ENCODE measurements at places on chromosomes 16 and 17.

DNA sequence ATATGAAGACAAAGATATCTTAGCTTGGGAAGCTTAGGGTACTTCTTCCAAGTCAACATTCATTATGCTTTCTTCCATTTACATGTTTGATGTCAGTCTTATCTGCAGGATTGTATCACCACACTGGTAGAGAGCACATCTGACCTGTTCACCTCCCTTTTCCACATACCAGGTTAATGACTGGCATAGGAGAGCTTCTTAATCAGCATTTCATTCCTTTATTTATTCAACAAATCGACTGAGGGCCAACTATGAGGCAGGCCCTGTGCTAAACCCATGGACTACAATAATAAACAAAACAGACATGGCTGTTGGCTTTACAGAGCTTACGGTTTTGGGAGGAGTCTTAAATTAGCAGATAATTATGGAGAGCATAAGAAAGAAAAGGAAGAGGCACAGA is 378.1 kb upstream of the CDH11 start:
- no peak for DNase-seq

DNA sequence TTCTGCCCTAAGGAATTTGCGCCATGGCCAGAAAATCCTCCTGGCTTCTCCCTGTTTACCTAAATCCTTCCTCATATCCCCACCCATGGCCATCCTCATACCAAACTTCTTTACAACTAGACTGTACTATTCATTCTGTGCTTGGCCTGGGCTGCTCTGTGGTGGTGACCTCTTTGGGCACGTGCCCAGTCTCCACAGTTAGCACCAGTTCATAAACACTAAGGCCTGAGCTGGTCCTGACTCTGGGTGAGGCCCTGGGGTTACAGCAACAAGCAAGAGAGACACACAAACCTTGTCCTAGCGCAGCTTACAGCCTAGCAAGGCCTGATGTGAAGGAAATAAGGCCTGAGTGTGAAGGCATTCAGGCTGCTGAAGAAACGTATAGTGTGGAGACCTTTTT is 3.1 kb upstream of the ATXN7L3 start:
- DNase-seq, result no peak

DNA sequence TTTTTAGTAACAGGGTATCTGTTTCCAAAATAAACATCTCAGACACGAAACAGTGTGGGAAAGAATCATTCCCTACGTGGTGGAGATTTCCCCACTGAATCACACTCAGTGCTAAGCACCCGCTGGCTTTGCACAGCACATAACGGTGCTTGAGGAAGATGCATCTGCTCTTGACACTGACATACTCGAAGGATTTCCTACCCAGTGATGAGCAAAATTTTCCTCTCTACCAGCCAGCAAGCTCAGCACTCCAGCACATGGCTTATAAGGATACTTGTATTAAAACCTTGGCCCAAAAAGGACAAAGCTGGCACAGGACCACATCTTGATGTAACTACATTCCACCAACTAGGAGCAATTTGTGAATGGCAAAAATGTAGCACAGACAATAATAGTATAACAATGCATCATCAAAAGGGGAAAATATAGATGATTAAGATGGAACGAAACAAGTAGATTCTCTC is 59.0 kb downstream of the ANKFY1 start:
- DNase-seq, result no peak

DNA sequence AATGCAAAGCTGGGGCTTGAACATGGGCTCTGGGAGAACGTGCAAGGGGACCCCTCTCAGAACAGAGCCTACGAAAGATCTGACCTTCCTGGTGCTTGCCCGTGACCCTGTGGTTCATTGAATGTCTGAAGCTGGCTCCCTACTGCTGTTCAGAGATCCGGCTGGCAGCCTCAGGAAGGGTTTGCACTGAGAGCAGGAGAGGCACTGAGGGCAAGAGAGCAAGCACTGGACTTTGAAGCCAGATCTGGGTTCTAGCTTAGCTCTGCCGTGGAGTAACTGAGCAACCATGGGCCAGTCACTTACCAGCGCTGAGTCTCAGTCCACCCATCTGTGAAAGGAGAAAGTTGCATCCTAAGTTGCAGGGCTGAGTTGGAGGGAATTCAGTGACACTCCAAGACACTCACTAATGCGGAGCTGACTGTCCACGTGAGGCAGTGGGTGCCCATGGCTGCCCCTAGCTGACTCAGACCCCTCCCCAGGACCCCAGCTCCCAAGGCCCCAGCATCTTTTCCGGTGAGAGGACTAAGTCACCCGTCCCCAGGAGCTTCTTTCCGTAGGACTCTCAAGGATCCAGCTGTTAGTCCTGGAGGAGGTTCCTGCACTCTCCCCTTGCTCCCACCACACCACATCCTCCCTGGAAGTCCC is 41.3 kb downstream of the BEAN1 start:
- DNase-seq, result no peak

DNA sequence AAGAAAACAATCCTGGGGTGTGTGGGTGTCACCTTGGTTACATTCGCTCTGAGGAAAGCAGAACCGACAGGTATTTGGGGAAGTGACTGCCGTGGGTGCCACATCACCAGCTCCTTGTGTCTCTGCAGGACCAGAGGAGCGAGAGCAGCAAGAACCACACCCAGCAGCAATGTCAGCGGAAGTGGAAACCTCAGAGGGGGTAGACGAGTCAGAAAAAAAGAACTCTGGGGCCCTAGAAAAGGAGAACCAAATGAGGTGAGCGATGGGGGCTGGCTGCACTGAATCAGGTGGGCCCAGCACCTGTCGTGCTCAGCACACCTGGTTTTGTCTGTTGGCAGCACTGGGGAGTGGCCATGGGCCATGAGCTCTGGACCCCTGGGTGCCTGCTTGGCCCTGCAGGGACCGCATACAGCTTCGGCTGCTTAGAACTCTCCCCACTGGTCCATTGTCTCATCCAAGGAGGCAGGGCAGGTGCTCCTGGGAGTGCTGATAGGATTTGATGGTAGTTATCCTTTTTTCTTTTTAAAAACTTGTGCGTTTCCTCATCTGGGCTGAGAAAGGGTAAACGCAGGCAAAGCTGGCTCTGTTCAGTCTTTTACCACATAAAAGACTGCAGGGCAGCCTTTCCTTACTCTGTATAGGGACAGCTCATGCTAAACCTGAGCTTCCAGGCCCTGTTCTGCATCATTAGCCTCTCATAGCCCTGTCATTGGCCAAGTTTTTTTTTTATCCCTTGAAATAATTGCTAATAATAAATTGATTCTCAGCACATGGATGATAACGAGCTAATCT is 29.4 kb downstream of the HMOX2 start:
- DNase-seq, result no peak

DNA sequence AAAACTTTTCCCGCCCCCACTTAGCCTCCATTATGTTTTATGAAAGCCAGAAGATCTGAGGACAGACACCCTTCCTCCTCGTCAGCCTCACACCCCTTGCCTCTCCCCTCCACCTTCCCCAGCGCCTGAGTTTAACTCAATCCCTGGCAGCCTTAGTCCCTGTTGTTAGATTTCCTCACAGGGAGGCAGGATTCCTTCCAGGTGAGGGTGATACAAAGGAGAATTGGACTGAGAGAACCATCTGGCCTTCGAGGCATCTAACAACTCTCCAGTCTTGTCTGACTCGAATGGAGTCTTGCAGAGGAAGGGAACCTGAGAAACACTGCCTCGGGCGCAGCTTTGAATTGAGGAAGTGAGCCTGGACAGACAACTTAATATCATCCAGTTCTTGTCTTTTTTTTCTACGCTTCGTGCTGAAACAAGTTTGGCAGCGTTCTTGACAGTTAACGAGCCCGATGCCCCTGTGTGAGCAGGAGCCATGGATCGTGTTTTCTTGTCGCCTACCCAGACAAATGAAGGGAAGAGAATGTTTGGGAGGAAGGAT is 1.3 kb upstream of the ZNF768 start:
- peak; percentile 44 for DNase-seq

GRCh38 chr16:86379505-86379846 is 130.9 kb upstream of the FOXF1 start:
- no peak for DNase-seq

DNA sequence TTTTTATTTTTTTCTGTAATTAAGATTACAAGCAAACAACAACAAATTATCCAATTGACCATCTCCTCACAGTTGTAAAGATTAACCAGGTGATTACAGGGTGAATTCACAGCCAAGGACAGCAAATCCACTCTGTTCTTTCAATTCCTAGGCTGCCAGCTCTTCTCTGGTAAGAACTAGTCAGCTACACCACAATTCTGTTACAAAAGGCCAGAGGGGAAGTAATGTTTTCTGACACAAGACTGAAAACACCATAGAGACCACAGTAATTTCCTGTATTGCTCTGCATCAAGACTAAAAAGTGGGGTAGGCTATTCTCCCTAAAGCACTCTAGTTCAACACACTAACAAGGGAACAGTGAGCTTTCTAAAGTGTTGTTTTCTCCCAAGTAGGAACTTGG is 10.6 kb downstream of the CA10 start:
- no peak for DNase-seq

GRCh38 chr17:27460196-27460725 is 4.0 kb downstream of the KSR1 start:
- no peak for DNase-seq

- no peak for DNase-seq
These were observed 36.6 kb downstream of the TIMM22 start for GRCh38 chr17:1033503-1033902.

GRCh38 chr17:58388302-58389190 is 28.8 kb downstream of the RNF43 start:
- DNase-seq, result no peak

DNA sequence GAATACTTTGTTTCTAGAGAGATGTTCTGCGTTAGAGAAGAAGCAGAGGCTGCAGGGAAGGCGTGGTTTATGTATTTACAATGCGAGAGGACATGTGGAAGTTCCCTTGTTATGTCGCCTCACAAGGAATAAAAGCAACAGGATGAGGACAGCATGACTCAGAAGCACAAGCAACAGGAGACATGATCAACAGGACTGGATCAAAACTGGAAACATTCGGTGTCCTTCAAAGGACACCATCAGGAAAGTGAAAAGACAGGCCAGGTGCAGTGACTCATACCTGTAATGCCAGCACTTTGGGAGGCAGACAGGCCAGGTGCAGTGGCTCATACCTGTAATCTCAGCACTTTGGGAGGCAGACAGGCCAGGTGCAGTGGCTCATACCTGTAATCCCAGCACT is 52.6 kb downstream of the CCDC57 start:
- DNase-seq, result no peak

GRCh38 chr16:28497861-28498599 is 3.6 kb downstream of the APOBR start:
- no peak for DNase-seq

DNA sequence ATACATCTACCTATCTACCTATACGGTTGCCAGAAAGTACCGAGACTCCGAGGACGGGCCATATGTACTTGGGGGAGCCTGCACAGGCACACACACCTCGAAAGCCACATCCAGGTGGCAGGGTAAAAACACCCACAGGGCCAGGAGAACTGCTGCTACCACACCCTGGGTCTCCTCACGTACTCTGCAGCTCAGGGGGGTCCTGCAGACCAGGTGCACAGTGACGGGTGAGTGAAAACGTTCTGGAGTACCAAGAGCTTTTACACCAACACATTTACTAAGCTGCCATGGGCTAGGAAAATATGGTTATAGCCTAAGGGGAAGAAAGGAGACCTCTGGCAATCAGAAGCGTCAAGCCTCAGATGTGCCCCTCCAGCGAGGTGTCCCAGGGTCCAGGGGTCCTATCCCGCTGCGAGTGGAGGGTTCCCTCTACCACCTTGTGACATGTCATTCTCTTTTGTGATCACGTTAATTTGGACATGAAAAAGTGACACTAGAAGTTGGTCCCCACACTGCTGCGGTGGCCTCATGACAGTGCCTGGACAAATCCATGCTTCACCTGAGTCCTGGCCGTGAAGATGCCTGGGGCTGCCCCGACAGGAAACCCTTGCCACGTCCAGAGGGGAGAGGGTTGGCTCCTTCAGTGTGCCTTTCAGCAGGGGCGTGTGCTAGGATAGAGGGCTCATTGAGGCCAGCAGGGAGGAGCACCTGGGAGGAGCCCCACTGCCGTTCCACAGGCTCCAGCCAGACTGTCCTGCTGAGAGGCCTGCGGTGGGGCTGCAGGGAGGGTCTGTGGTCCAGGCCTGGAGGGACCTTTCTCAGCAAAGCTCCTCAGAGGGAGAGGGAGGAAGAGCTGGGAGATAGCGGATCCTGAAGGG is 1.8 kb downstream of the CANT1 start:
- no peak for DNase-seq

- DNase-seq, result no peak
These were observed 383.4 kb downstream of the CDH11 start for GRCh38 chr16:64738321-64738960.

GRCh38 chr16:4935241-4935855 is 1.6 kb downstream of the PPL start:
- DNase-seq, result no peak

GRCh38 chr16:56645311-56645710 is 6.4 kb upstream of the MT1B start:
- DNase-seq, result no peak

GRCh38 chr16:70304892-70305448 is 6.0 kb downstream of the DDX19B start:
- DNase-seq, result no peak

DNA sequence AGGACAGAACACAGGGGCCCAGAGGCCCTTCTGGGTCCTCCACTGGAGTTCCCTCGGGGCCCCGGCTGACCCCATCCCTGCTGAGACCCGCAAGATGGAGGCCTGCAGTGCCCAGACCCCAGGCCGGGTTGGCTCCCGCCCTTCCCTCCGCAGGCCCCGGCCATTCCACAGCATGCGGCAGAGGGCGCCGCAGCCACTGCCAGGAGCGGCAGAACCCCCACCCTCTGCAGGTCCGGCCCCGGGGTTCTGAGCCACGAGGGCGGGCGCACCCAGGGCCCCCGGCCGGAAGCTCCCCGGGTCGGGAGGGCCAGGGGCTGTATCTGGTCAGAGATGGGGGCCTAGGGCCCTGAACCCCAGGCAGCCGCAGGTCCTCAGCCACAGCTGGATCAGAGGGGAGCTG is 2.4 kb upstream of the PERCC1 start:
- no peak for DNase-seq

DNA sequence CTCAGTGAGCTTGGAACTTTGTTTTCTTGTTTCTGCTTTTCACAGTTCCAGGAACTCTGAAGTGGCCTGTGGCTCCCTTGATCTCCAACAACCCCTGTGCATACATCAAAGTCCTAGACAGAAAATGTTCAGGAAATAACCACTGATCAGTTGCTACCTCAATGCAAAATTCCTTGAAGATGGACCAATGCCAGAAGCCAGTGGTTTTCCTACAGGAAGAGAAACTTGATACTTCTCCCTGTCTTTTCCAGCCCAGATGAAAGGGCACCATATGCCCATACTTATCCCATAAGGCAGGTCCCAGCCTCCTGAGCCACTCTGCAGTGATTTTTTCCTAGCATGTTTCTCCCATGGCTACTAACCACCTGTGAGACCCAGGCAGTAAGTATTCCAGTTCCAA is 12.3 kb upstream of the CDRT4 start:
- peak; percentile 61 for DNase-seq

- DNase-seq, result peak; percentile 54
These were observed 52.6 kb downstream of the PIGL start for GRCh38 chr17:16269658-16270057.

DNA sequence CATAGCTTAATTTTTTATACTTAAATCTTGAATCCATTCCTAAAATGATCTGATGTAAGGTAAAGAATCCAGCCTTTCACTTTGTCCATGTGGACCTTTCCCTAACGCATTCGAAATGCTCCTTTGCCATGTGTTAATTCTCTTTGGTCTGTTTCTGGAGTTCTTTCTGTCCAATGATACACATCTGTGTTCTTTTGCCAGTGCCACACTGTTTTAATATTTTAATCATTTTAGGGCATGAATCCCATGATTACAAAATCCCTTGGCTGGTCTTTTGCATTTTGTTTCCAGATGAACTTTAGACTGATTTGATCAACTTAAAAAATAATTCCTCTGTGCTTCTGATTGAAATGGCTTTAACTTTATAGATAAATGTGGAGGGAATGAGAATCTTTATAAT is 74.1 kb downstream of the NTN1 start:
- no peak for DNase-seq

- DNase-seq, result no peak
These were observed 3.9 kb downstream of the CCR7 start for GRCh38 chr17:40561294-40561870.
